Left colon (tissue), 2 donors: ENCODE measurements at places on chromosomes 13 and 19. TPM values are rescaled to one million over a fixed set of nuclear protein-coding genes. Genes with fewer than 3 reads are reported as not detected.

DNA sequence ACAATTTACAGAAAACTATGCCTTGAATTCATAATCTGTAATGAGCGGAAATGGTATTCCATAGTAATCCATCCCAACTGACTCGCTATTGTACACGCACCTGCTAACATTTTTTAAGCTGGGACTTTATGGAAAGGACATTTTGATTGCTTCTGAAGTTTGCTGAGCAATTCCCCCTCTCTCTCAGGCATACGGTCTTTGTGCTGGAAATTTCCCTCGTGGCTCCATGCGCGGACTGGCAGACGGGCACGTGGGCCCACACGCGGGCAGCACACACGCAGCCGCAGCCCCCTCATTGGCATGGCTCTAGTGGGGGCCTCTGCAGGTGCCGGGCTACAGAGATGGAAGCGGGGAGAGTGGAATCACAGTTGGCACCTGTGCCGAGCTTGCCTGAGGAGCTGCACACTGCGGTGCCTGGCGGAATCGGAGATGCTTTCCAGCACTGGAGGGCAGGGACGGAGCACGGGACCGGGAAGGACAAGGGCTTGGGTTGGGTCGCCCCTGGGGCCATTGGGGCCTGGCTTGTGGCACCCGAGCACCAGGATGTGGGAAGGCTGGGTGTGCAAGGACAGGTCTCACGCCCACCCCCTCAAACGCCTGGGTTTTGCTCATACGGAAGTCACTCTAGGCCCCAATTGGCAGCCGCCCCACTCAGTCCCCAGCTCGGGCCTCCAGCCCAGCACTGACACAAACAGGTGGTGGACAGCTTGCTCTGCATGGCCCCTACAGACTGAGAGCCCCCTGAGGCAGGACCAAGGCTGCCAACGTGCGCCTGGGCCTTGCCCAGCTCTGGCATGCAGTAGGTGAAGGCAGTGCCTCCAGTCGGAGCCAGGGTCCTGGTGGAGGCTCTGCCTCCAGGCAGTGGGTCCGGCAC lies 30.2 kb upstream of the CCNE1 start:
- DNase-seq, result no peak

- DNase-seq, result no peak
Measured at GRCh38 chr19:37078717-37079032, 442 bp downstream of the ZNF420 start.

- DNase-seq, result no peak
Measured at GRCh38 chr19:30791088-30791487, 418.9 kb downstream of the ZNF536 start.

GRCh38 chr13:97116754-97117153 lies 105.4 kb upstream of the MBNL2 start:
- DNase-seq, result no peak

GRCh38 chr19:1057176-1057855 lies 9.7 kb upstream of the ARHGAP45 start:
- DNase-seq, result no peak

DNA sequence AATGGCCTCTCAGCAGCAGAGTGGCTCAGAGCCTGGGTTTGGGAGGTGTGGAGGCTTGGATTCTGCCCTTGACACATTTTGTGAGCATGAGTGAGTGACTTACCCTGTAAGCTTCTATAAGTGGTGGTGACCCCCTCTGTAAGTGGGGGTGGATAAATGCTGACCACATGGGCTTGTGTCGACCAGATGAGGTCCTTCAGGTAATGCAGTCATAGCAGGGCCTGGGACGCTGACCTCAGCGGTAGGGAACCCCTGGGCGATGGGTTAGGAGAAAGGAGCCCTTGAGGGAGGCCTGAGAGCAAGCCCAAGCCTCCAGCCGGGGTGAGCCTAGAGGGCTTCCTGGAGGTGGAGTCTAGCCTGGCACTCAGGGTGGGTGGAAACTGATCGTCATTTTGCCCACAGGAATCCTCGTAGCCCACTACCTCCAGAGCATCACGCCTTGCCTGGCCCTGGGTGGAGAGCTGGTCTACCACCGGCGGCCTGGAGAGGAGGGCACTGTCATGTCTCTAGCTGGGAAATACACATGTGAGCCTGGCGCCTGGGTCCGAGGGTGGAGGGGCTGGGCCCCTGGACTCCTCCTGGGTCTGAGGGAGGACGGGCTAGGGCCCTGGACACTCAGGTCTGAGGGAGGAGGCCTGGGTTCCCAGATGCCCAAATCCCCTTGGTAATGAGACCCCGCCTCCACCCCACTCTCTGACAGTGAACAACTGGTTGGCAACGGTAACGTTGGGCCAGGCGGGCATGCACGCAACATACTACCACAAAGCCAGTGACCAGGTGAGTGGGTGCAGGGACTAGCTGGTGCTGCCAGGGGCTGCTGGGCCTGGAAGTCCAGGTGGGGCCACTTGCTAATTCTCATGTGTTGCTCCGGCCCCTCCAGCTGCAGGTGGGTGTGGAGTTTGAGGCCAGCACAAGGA lies 5.0 kb upstream of the APOE start:
- DNase-seq, result no peak

DNA sequence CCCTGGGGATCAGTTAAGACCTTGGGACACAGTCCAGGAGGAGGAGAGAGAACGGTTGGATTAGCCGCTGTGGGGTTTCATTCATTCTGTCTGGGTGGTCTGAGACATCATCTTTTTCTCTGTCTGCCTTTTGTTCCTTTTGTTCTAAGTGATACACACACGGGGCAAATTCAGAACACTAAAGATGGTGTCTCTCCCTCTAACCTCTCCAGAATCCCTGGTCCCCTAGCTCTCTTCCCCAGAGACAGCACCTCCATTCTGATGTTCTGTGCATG lies 5.0 kb downstream of the BICRA start:
- DNase-seq, result no peak

DNA sequence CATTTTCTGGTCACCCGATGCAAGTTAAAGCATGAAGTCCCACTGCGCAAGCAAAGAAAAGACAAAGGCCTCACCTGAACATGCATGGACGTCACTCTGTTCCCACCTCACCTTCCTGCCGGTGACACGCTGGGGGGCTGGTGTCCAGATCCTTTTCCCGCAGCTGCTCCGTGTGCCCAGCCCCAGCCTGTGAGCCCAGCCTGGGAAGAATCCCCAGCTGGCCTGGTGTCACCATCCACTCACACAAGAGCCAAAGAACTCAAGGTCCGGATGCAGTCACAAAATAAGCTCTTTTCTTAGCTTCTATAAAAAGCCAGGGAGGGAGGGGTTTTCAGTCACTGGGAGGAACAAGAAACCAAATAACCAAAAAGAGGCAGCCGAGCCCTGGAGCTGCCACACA lies 249.9 kb downstream of the COL4A1 start:
- no peak for DNase-seq

GRCh38 chr19:15776264-15776663 lies 11.2 kb upstream of the OR10H5 start:
- no peak for DNase-seq

DNA sequence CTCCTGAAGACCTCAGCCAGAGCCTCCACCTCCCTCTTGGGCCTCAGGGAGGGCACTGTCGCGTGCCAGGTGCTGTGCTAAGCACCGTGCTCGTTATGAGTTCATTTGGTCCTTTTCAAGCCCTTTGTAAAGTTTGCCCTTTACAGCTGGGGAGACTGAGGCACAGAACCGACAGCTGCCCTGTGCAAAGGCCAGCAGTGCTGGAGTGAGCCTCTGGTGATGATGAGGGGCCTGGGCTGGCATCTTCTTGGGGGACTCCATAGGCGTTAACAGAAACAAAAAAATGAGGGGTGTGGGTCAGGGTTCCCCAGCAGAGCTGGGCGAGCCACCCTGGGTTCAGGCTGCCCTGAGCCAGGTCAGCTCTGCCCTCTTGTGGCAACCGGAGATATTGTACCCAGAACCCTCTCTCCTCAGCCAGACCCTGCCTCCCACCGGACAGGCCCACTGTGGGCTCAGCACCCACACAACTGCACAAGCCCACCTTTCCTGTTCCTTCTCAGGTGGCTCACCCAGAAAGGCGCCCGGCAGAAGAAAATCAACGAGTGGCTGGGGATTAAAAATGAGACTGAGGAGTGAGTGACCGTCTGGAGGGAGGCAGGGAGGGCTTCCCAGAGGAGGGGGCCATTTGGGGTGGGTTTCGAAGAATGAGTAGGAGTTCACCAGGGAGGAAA lies 5.5 kb upstream of the IFI30 start:
- DNase-seq, result peak; percentile 44

DNA sequence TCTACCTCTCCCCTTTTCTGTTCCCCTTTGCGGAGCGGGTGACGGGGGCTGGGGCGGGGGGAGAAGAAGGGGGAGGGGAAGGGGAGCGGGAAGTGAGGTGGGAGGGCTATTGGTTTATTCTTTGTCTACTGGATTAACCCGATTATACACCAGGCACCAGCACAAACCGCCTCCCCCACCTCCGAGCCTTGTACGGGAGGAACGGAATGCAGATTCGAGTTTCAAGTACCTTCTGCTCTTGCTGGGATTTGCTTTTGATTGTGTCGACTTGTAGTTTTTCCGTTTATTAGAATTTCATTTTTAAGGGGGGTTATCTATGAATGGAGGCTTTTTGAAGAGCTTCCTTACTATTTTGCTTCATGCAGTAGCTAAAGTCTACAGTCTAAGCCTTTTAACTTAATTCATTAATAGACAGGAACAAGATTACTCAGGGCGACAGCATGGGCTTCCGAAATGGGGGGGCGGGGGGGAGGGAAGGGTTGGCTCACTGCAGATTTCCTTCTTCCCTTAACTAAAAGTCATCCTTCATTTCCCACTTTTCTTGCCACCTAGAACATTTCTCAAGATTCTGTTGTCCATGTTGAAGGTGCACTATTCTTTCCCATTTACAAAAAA lies 937 bp upstream of the SPRY2 start:
- DNase-seq, result peak; percentile 57

DNA sequence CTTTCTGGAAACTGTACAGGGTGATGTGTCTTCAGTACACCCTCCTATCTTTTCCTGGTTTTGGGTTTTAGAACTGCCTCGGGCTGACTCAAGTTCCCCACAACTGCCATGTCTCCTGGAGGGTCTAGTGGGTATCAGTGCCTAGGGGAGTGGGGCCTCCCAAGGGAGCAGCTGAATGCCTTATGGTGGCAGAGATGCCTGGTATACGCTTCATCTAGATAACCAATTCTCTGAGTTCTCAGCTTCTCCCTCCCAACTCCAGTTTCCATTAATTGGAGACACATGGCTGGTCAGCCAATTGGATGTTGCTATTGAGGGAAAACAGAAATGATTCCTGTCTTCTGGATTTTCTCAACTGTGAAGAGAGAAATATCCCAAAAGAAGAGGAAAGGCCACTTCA lies 12.8 kb downstream of the ZNF439 start:
- no peak for DNase-seq

DNA sequence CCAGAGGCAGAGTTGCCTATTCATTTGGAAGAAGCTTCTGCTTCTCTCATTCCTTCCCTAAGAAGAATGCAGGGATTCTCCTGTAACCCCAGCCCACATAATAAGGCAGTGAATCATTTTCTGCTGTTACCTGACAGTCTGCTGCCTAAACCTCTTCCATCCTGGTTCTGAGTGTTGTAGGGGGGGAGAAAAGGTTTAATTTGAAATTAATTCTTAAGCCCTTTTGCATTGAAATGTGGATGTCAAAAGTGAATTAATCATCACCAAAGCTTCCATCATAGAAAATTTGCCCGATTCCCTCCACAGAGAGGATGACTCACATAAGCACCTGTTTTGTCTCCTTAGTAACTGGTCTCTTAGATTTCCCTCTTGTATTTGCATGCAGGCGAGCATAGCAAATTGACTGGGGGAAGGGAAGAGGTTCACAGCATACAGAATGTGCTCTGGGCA lies 146.7 kb upstream of the FNDC3A start:
- no peak for DNase-seq

- no peak for DNase-seq
Measured at GRCh38 chr13:98892821-98893220, 85.0 kb downstream of the DOCK9 start.

DNA sequence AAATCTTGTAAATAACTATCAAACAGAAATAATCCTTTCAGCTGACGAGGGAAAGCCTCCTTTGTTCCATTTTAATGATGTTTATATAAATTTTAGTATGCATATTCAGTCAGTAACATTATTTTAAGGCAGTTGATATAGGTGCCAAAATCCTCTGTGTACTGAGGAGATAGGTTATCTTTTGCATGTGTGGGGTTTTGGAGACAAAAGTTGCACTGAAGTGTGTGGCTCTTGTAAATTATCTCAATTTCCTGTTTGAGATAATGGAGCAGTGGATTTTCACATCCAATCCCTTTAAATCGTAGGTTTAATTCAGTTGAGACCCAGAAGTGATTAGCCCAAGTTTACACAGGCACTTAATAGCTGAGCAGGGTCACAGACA lies 106.6 kb downstream of the RGCC start:
- no peak for DNase-seq

DNA sequence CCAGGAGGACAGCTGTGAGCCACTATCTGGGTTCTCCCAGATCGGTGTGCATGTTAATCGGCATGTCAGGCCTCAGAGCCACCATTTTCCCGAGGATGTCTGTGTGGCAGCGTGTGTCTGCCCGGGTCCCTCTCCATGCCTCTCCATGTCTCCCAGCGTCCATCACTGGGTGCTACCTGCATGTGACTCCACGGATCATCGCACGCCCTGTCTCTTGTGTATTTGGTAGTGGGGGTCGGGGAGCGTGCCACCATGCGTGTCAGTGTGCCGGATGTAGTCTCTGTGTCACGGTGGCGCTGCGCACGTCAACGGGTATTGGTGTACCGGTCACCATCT lies 5.9 kb downstream of the NFIX start:
- no peak for DNase-seq

DNA sequence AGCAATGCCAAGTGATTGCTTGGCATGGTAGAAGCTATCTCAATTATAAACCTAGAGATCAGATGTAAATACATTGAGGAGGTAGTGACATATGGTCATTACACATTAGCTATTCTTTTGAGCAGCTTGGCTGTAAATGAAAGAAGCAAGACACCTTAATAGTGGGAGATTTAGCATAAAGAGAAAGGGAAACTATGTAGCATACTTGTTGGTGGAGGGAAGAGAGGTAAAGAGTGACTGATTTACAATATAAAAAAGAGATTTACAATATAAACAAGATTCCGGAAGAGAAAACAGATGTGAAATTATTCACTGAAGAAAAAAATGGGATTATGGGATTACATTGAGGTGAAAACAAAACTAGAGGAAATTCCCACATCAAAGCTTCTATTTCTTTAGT lies 2009.6 kb downstream of the OLFM4 start:
- DNase-seq, result no peak

DNA sequence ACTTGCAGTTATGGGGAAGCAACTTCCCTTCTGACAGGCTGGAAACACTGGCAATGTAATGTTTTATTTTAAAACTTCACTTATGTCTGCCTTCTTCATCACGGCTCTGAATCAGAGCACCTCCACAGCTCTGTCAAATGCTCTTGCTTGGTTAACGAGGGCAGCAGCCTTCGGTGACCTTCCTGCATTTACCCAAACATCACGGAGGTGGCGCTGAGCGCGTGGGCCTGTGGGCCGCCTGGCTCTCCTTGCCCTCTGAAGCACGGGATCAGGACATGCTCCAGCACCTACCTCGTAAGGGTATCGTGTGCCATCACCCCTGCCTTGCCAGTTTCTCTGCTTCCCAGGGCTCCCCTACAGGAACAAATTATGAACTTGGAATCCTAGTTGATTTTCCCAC lies 310.0 kb downstream of the TEX29 start:
- DNase-seq, result no peak

- peak; percentile 60 for DNase-seq
Measured at GRCh38 chr13:45341799-45342500, 967 bp upstream of the TPT1 start.

- no peak for DNase-seq
Measured at GRCh38 chr13:46071590-46072249, 19.2 kb upstream of the ZC3H13 start.

The OVOL3 gene
- not detected for total RNA-seq

The PRODH2 gene
- not detected for total RNA-seq

The GAS6 gene
- 125 TPM for total RNA-seq

The CGB2 gene
- not detected for total RNA-seq

The LYPD5 gene
- 0.70 TPM for total RNA-seq

The VSTM1 gene
- not detected for total RNA-seq
